ENCODE measurements at places on chromosomes 7 and 10.

DNA sequence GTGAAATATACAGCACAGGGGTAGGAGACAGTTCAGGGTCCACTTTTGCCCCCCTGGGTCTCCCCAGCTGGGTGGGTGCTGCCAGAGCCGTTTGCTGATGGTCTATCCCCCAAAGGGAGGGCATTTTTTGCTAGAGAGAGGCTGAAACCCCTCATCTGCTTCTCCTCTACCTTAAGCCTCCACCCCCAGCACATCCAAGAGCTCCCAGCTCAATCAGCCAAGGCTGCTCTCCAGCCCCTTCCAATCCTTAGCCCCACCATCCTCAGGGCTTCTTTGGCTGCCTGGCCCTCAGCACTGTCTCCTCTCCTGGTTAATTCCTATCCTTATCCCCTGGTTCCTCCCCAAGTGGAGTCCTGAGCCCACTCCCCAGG is 153.1 kb downstream of the AOAH start:
- DNase-seq: no peak

GRCh38 chr7:74476626-74477025 is 22.9 kb downstream of the GTF2IRD1 start:
- no peak for DNase-seq

DNA sequence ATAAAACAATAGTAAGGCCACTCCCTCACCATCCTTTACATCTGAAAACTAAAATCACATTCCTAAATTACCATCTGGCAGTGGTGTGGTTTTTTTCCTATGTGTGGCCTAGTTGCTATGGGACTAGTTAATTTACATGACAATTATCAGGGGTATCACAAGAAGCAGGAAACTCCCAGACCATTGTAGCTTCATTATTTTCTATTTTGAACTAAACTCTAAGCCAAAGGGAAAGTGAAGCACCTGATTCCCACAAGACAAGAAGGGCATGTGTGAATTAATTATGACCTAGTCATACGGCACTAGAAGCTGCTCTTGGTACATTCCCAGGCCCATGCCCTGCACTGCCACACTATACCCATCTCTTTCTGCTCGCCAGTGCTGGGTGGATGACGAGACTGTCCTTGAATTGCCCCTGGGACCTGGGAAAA is 103.4 kb downstream of the ATXN7L1 start:
- DNase-seq: no peak

DNA sequence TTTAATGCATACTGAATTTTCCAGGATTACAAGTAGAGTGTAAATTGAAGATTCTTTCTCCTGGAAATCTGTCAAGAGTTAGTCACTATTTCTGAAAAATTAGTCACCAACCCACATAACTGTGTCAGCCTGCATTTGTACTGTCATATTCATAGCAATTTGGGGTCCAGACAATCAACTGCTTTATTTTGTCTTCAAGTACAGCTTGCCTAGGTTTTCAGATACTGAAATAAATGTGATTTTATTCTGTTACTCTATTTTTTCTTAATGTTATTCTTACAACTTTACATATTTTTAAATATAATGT is 55.1 kb downstream of the CUBN start:
- no peak for DNase-seq

DNA sequence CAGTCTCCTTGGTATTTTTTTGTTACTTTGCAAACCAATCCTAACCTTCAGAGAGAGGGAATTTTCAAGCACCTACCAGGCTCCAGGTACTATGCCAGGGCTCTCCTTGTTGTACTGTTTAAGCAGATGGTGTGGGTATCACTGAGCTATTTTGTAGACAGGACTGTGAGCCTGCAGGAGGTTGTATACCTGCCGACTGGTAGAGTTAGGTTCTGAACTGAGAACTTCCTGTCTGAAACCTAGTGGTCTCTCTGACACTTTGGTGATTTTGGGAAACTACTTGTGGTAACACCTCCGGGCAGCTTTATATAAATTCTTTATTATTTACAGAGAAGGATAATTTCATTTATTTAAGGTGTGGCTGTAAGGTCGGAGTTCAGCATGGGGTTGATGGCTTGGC is 4.6 kb downstream of the ZNF853 start:
- no peak for DNase-seq

GRCh38 chr10:123191886-123192285 is 37.7 kb downstream of the BUB3 start:
- no peak for DNase-seq

DNA sequence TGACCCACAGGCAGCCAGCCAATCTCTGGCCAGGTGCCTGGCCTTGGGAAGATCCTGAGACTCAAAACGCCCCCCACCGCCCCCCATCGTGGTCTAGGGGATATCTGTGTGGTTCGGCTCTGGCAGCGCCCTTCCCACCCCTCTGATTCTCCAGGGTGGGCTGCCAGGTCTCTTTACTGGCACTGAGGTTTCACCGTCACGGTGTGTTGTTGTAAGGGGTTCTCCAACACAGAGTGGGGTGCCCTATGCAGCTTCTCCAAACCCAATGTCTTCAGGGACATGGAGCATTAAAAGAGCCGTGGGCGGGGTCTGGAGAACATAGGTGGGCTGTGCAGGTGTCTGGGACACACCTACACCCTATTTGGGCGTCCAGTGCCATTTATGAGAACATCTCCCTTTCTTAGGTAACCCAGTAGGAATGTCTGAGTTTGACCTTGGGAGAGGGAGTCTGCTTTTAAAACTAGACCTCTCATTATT is 1.5 kb downstream of the MAFK start:
- DNase-seq: no peak

DNA sequence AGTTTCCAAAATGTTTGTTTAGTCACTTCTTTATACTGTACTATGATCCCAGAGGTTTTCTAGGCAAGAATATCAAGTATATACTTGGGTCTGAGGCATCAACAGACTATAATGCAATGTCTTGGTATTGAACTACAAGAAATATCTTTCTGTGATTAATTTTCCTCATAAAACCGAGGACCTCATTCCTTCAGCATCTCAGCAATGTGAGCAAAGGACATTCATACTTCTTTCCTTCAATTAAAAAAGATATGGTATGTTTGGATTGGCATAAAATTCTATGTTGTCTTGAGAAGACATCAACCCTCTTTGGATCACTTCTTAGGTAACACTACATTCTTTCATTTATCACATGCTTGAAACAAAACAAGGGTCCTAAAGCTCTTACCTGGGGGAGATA is 524.5 kb downstream of the PHTF2 start:
- no peak for DNase-seq

GRCh38 chr7:82594665-82595064 is 151.1 kb upstream of the CACNA2D1 start:
- DNase-seq: no peak

Measured in T-cell (primary cell).